Heart right ventricle (tissue), 16 donors: ENCODE measurements at places on chromosomes 7 and 10. TPM values are rescaled to one million over a fixed set of nuclear protein-coding genes. Genes with fewer than 3 reads are reported as not detected.
A peak's percentile ranks its signal among the peaks of the same experiment; 100 is the strongest.

Gene GSDME
- 5.6 TPM for polyA plus RNA-seq

Gene SLC13A4
- polyA plus RNA-seq, result 0.12 TPM

- DNase-seq, result no peak
Observed at GRCh38 chr10:114708717-114709335, 50.8 kb upstream of the ABLIM1 start.

Gene CUBN
- 0.37 TPM for polyA plus RNA-seq

Gene UCMA
- not detected for polyA plus RNA-seq

- no peak for DNase-seq
Observed at GRCh38 chr7:39221901-39222300, 244.2 kb downstream of the POU6F2 start.

Gene DTX2
- polyA plus RNA-seq, result 11.2 TPM

DNA sequence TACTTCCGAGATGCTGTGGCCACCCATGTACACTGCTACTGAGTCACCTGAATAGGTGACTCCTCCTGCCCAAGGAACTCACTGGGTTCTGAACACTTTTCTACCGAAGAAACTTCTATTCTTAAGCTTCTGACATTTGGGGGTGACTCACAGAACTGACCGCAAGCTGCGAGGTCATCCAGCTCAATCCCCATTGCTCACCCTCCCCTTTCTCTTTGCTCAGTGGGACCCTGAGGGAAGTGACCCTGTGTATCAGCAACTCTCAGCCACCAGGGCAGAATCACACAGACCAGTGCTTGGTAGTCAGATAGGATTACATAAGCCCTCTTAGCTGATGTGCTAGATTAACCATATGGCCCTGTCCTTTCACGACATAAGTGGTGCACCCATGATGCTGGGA, 46.3 kb downstream of the INSYN2A start:
- DNase-seq, result no peak

DNA sequence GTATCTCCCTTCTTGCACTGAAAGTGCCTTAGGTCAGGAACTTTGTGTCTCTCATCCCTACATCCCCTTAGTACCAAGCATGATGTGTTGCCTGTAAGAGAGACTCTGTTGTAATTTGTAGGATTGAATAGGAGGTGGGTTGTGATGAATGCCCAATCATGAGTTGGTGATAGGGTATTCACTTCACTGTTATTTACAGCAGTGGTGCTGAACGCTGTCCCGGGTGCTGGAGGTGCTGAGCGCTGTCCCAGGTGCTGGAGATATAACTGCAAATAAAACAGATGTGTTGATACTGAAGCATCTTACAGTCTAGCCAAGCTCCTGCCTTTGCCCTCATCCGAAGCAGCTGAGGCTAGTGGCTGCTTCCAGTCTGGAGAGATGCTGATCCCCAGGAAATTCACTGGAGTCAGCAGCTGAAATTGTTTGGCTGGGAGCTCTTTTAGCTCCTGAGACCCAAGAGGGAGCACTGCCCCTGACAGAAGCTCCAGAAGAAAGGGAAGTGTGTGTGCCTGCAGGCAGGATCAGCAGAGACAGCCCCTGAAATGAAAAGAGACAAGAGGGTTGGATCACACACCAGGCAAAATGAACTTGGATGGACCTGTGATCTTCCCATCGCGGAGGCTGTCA, 183.4 kb downstream of the SORCS3 start:
- DNase-seq, result peak; percentile 24

DNA sequence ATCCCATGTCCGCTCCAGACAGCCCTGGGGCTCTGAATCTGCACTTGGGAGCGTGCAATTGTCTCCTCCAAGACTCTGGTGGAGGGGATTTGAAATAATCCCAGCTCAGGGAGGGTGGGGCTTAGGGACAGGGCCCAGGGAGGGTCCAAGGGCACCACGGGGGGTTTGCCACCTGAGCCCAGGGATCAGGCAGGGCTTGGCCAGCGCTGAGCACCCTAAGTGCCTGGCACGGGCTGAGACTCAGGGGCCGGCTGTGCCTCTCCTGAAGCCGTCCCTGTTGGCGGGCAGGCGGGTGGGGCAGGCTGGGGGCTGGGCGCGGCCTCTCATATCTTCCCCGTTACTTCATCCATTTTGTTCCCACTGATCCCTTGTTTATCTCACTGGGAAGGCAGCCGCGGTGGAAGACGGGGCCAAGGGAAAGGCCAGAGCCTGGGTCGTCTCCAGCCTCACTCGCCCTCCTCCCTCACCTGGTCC, 41.8 kb upstream of the ELN start:
- DNase-seq, result peak; percentile 79

- no peak for DNase-seq
Observed at GRCh38 chr7:34530259-34530658, 127.8 kb upstream of the NPSR1 start.
